ENCODE measurements at places on chromosomes 16 and 17. TPM values are rescaled to one million over a fixed set of nuclear protein-coding genes. Genes with fewer than 3 reads are reported as not detected.

The C16orf46 gene
- 0.29 TPM for polyA plus RNA-seq

The CRISPLD2 gene
- 8.8 TPM for polyA plus RNA-seq

The IL17C gene
- polyA plus RNA-seq, result 0.59 TPM

The ODAD4 gene
- polyA plus RNA-seq, result 0.18 TPM

The SOCS1 gene
- polyA plus RNA-seq, result 1.9 TPM

The MPV17L gene
- 1.0 TPM for polyA plus RNA-seq
